Activated CD8-positive, alpha-beta memory T cell treated with anti-CD3 and anti-CD28 coated beads for 48 hours (primary cell): ENCODE measurements at places on chromosomes 16 and 17.

DNA sequence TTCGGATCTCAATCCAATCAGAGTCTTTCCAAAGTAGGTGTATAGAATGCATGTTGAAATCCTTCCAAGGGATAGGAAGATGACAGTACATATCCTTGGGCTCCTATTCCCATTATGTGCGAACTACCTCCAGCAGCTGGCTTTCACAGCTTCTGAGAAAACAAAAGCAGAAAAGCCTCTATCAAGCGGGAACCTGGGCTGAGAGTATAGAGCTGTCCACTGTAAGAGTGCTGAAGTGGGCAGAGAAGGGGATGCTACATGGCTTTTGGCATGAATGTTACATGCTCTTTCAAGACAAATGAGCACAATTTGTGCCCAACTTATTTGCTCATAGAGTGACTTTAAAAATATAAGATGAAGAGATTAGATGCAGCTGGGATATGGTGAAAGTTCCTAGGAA lies 993.5 kb downstream of the CDH8 start:
- DNase-seq, result no peak

GRCh38 chr16:63578791-63579190 lies 1542.6 kb upstream of the CDH8 start:
- no peak for DNase-seq

DNA sequence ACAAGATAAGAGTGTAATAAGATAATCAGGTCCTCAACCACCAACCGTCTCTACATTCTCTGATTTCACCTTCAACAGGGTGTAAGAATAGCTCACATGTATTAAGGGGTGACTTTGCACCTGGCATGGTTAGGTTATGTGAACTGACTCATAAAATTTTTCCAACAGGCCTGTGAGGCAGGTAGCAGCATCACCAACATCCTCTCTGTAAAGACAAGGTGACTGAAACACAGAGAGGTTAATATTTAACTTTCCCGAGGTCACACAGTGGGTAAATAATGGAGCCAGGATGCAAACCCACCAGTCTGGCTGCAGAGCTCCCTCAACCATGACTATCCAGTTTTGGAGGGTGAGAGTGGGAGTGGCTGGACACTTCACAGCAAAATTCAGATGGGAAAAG lies 317.2 kb downstream of the C16orf95 start:
- DNase-seq, result no peak

DNA sequence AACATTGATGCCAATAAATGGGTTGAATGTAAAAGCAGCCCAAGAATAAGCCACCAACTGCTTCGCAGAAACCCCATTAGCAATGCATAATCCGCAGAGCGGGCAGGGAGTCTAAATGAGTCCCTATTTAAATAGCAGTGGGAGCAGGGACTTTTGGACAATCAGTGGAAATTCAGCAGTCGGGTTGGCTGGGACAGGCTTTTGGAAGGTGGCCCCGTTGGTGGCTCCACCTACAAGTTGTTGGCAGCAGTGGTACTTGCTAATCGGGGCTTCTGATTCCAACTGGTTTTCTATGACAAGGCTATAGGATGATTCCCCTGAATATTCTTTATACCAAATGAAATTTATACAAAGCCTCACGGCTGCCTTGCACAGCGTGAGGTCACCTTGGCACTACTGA lies 86.3 kb downstream of the WDR59 start:
- no peak for DNase-seq

GRCh38 chr16:25868706-25869370 lies 177.1 kb downstream of the HS3ST4 start:
- DNase-seq, result no peak

- no peak for DNase-seq
Measured at GRCh38 chr17:48615963-48616716, 1.0 kb upstream of the HOXB8 start.

DNA sequence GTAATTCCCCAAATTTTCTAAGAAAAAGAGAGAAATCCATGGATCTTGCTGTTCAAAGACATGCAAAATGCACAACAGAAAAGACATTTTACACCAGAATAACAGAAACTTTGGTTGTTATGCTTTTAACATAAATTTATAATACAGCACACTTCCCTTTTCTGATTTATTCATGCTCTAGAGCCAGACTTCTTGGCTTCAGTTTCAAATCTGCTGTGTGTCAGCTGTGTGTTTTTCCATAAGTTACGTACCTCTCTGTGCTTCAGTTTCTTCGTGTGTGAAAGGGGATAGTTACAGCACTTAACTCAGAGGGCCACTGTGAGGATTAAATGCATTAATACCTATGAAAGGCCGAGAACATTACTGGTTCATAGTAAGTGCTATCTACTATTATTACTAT lies 6.8 kb upstream of the CCL3L1 start:
- DNase-seq, result no peak

- DNase-seq, result no peak
Measured at GRCh38 chr17:42288803-42289610, 709 bp downstream of the STAT5A start.
